ENCODE measurements at places on chromosomes 4 and X.
A peak's percentile ranks its signal among the peaks of the same experiment; 100 is the strongest.

GRCh38 chr4:83572848-83573247 is 36.9 kb downstream of the GPAT3 start:
- H3K27ac ChIP-seq, result no peak overlapping the region
- no peak overlapping the region for H3K4me3 ChIP-seq
- H3K36me3 ChIP-seq, result no peaks in the 10 kb centered on the region
- H3K27me3 ChIP-seq, result no peaks in the 10 kb centered on the region
- DNase-seq, result no peak

DNA sequence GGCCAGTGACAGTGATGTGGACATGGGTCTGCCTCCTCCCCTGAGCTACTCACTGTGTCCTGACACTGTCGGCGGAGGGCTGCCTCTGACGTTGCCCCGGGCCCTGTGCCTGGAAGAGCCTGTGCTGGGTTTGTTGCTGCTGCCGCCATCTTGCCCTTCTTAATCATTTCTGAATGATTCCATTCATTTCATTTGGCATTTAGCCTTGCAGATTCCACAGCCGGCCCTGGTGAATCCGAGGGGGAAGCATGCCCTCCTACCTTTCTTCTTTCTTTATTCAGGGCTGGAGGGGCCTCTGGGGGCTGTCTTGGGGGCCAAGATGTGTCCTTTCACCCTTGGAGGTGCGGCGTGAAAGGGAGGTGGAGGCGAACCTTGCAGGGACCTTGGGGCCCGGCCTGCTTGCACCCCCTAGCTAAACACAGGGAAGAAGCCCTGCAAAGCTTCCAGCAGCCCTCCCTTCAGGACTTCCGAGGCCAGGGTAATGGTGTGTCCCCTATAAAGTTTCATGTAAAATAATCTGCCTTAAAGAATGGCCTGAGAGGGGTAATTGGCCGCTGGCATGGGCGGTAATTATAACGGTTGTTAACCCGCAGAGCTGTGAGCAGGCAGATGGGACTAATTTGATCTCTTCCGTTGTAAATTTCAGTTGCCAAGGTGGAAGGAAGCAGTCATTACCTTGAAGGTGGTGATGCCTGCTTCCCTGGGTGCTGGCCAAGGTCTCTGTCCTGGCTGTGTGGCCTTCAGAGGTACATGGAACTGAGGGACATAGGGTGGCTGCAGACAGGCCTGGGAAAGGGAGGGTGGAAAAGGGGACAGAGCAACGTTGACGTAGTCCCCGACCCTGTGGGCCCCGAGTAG is 92.3 kb downstream of the PSAPL1 start:
- DNase-seq, result no peak
- H3K36me3 ChIP-seq, result no peaks in the 10 kb centered on the region
- no peaks in the 10 kb centered on the region for H3K4me1 ChIP-seq
- no peak overlapping the region for H3K27ac ChIP-seq

- no peak for DNase-seq
- no peak overlapping the region for H3K27ac ChIP-seq
- no peaks in the 10 kb centered on the region for H3K27me3 ChIP-seq
- no peak overlapping the region for H3K4me3 ChIP-seq
Measured at GRCh38 chrX:2819345-2820135, 9.2 kb upstream of the GYG2 start.

- H3K27ac ChIP-seq, result no peak overlapping the region
- no peaks in the 10 kb centered on the region for H3K4me1 ChIP-seq
- no peaks in the 10 kb centered on the region for H3K36me3 ChIP-seq
- DNase-seq, result no peak
- no peaks in the 10 kb centered on the region for H3K27me3 ChIP-seq
Measured at GRCh38 chr4:74541667-74542066, 96.7 kb downstream of the AREG start.

DNA sequence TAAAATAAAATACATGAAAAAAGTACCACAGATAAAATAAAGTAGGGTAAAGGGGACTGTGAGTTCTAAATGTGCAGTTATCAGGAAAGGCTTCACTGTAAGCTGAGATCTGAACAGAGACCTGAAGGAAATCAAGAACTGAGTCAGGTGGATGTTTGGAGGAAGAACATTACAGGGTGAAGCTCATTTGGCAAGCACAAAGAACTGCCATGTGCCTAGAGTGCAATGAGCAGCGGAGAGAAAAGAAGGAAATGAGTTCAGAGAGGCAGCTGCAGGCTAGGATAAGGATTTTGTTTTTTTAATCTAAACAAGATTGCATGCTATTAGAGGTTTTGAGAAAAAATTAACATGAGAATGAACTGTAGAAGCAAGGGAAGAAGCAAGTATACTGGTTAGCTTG is 373.1 kb downstream of the STPG2 start:
- H3K4me3 ChIP-seq, result no peak overlapping the region
- no peak for DNase-seq
- H3K27ac ChIP-seq, result no peak overlapping the region
- H3K27me3 ChIP-seq, result no peaks in the 10 kb centered on the region
- no peaks in the 10 kb centered on the region for H3K4me1 ChIP-seq
- no peaks in the 10 kb centered on the region for H3K36me3 ChIP-seq

GRCh38 chrX:132022198-132022966 is 720 bp upstream of the STK26 start:
- H3K36me3 ChIP-seq, result peaks cover 2% of the 10 kb centered on the region
- H3K4me1 ChIP-seq, result peaks cover 40% of the 10 kb centered on the region
- H3K27me3 ChIP-seq, result peaks cover 2% of the 10 kb centered on the region

DNA sequence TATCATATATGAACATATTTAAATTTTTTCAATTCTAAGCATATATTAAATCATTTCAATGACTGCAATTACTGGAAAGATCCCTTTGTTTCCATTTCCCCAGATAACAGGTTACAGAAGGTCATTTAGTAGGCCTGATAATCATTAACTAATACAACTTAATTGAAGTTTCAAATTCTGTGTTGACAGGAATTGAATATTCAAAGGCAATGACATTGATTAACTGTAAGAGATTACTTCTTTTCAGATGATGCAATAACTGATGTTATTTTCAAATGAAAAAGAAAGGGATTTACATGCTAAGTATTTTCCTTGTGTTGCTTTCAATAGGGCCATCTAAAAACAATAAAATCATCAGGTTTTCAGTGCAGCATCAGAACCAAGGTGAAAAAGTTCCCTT is 81.1 kb upstream of the ENPEP start:
- no peak overlapping the region for H3K27ac ChIP-seq
- no peak overlapping the region for H3K4me3 ChIP-seq
- DNase-seq, result no peak
- H3K27me3 ChIP-seq, result no peaks in the 10 kb centered on the region
- H3K36me3 ChIP-seq, result no peaks in the 10 kb centered on the region

GRCh38 chrX:63657821-63658220 is 127.2 kb downstream of the ARHGEF9 start:
- no peaks in the 10 kb centered on the region for H3K27me3 ChIP-seq
- DNase-seq, result no peak
- no peak overlapping the region for H3K27ac ChIP-seq
- H3K4me3 ChIP-seq, result no peak overlapping the region
- H3K4me1 ChIP-seq, result no peaks in the 10 kb centered on the region

DNA sequence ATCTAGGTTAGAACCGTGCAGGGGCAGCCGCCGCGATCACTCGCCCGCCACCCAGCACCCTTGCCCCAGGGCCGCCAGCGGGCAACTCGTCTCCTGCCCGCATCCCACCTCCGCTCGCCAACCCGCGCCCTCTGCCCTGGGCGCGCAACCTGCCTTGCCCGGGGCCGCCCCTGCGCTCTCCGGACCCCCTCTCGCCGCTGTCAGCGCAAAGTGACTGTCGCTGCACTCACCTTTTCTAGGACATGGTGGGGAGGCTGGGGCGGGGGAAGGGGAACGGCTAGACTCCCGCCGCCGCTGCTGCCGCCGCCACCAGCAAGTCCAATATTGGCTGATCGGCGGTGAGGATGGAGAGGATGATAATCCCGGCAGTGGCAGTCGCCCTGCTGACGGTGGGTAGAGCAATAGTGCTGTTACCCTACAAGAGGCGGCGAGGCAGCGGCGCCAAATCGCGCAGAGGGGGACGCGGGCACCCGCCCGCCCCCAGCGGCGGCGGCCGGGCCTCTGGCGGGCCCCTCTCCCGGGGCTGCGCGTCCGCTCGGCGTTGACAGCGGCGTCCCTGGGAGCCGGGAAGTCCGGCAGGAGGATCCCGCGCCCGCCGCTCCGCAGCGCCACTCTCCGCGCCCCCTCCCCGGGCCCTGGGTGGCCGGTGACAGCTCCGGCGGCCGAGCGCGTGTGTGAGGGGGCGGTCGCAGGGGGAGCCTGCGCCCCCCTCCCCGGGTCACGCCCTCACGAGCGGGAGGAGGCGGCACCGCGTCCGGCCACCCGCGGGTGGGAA is 2.3 kb upstream of the NR3C2 start:
- no peak overlapping the region for H3K27ac ChIP-seq
- peaks cover 91% of the 10 kb centered on the region for H3K27me3 ChIP-seq
- H3K36me3 ChIP-seq, result no peaks in the 10 kb centered on the region
- H3K4me1 ChIP-seq, result peaks cover 15% of the 10 kb centered on the region

GRCh38 chr4:160319221-160319867 is 1216.5 kb downstream of the RAPGEF2 start:
- H3K27me3 ChIP-seq, result no peaks in the 10 kb centered on the region
- H3K36me3 ChIP-seq, result no peaks in the 10 kb centered on the region
- no peak overlapping the region for H3K4me3 ChIP-seq
- no peak for DNase-seq

DNA sequence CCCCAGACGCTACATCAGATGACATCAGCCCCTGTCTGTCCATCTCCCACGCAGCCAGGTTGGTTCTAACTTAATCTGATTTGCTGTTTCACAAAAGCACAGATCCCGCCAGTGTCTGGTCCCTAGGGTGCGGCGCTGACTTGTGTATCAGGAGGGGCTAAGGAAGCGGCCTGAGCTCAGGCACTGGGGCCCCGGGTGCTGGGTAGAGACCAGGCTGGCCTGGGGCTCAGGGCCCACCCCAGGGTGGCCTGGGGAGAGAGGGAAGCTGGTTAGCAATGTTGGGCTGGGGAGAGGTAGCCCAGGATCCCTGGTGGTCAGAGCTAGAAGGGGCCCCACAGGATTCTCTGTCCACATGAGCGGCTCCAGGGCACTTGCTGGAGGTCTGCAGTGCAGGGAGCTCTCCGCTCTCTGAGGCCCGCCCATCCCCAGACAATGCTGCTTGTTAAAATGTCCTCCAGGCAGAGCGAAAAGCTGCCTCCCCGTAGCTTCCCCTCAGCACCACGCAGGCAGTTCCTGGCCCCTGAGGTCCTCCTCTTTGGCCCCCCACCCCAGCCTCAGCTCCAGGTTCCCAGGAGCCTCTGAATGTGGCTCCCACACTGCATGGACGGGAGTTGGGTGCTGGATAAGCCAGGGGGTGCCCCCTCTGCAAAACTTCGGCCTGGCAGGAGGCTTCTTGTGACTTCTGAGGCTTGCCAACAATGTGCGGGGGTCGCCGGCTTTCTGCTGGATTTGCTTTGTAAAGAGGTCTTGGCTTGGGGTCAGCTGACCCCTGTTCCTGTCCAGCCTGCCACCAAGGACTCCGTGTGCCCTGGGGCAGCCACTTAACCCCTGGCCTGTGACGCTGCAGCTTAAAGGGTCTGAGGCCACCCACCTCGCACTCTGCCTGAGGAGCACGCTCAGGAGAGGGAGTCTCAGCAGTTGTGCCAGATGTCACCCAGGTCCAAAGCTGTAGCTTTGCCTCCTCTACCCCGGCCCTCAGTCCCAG is 112.9 kb downstream of the CPZ start:
- H3K27me3 ChIP-seq, result peaks cover 97% of the 10 kb centered on the region
- H3K4me1 ChIP-seq, result peaks cover 26% of the 10 kb centered on the region

- peak; percentile 5 for DNase-seq
- no peak overlapping the region for H3K4me3 ChIP-seq
- H3K27ac ChIP-seq, result no peak overlapping the region
- H3K36me3 ChIP-seq, result no peaks in the 10 kb centered on the region
- peaks cover 24% of the 10 kb centered on the region for H3K4me1 ChIP-seq
- no peaks in the 10 kb centered on the region for H3K27me3 ChIP-seq
Measured at GRCh38 chr4:48653217-48654014, 126.7 kb downstream of the FRYL start.

DNA sequence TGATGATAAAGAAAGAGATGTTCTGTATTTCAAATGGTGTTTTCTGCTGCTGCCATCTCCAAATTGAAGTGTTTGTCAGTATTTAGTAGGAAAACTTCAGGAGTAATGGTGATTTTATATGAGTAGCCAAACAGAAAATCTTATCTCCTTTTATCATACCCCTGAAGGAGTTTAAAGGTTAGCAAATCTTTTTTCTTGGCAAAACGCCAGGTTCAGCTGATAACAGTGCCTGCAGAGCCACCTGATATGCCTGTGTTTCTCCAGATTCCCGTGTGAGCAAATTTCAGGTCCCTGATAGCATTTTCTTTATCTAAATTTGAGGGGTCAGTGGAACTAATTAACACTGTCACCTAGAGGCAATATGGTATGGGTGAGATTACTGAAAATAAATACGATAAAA is 65.8 kb upstream of the ETNPPL start:
- no peak for DNase-seq
- H3K27me3 ChIP-seq, result no peaks in the 10 kb centered on the region
- H3K4me1 ChIP-seq, result peaks cover 6% of the 10 kb centered on the region
- no peak overlapping the region for H3K4me3 ChIP-seq
- no peaks in the 10 kb centered on the region for H3K36me3 ChIP-seq

- no peaks in the 10 kb centered on the region for H3K4me1 ChIP-seq
- DNase-seq, result no peak
- no peaks in the 10 kb centered on the region for H3K36me3 ChIP-seq
- H3K4me3 ChIP-seq, result no peak overlapping the region
Measured at GRCh38 chr4:146159384-146160058, 16.0 kb upstream of the LSM6 start.

- no peak for DNase-seq
- peaks cover 14% of the 10 kb centered on the region for H3K27me3 ChIP-seq
- peaks cover 4% of the 10 kb centered on the region for H3K36me3 ChIP-seq
- no peak overlapping the region for H3K27ac ChIP-seq
Measured at GRCh38 chr4:119623025-119623424, 5.6 kb downstream of the PDE5A start.

DNA sequence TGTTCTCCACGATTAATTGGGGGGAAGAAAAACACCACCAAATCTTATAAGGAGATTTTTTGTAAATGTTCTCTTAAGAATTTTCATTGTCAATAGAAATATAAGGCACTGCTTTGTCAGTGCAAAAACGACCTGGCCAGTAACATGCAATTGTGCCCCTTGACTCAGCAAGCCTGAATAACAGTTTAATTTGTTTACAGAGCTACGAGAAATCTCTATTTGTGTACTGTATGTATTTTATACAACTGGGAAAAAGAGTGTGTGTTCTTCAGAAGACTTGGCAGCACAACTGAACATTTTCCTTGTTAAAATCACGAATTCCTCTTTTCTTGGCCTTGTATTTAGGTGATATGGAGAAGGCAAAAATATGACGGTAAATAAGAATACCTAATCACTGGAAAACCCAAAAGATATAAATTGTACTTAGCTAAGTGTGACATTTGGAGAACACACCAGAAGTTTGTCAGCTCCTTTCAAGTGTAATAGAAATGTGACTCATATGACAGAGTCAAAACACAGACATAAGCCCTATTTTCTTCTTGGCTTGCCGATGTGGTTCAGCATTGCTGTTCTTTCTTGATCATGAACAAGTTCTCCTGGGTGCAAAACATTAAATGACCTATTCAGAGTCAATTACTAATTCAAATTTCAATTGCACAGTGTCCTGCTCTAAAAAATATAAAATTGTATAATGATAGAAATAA is 945.0 kb upstream of the INTU start:
- no peak overlapping the region for H3K4me3 ChIP-seq
- DNase-seq, result no peak
- H3K27me3 ChIP-seq, result no peaks in the 10 kb centered on the region
